T-helper 22 cell (primary cell): ENCODE measurements at places on chromosomes 12 and 14.

GRCh38 chr12:99372257-99372920 is 275.2 kb upstream of the GARIN6 start:
- DNase-seq, result no peak

GRCh38 chr14:48616931-48617330 is 941.5 kb upstream of the MDGA2 start:
- DNase-seq, result no peak

- DNase-seq, result no peak
Observed at GRCh38 chr12:111409403-111409779, 3.7 kb downstream of the SH2B3 start.

GRCh38 chr14:33511851-33512640 is 438.8 kb downstream of the EGLN3 start:
- DNase-seq, result no peak

DNA sequence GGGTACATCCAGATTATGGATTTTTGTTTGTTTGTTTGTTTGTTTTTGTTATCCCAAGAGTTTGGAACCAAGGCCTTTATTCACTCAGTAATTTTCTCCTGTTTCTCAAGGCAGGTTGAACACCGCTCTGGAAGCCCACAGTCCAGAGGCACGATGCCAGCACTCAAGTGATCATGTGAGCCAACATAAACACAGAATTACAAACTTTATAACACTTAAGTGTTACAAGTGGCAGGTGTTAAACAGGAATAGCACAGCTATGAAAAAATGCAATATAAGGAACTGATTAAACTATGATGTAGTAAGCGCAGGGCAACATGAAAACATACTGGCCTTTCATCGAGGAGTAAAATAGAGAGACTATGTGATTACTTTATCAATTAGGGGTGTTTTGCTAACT is 1885.8 kb upstream of the SEL1L start:
- DNase-seq, result no peak

DNA sequence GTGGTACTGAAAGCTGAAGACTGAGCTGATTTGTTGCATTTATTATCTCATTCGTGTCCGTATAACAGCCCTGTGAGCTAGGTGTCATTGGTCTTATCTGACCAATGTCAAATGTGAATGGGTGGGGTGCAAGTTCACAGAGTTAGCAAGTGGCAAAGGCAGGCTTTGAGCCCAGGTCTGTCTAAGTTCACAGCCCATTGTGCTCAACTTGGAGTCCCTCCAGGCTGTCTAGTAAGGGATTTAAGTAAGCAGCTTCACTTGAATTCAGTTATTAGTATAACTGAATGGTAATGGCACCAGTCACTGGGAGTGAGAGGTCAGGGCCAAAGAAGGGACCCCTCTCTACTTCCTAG is 8.5 kb downstream of the C1S start:
- DNase-seq, result no peak

DNA sequence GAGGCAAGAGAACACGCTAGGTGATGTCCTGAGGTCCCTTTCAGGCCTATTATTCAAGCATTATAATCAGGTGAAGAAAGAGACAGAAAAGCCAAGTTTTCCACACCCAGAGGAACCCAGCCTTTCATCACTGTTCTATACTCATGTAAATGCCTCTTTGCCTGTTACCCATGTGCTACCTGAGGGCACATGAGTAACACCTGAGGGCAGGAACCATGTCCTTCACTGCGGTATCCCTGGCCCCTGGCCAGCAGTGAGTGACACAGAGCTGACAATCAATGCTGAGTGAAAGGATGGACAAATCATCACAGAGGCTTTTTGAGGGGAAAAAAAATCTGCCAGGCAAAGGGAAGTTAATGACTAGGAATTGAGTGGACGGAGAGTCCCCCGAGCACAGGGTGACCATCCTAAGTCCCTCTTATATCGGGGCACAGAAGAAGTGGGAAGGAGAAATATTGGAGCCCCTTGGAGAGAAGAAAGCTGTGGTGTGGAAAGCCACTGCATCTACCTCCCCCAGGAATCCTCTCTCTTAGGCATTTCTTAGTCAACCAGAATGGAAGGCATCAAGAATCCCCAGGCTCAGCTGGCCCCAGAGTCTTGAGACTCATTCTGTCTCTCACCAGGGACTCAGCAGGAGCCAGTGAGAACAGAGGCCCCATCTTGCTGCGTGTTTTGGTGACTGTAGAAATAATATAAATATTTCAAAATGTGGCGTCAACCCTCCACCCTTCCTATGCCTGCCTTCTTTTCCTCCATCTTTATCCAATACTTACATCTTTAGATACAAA is 212.9 kb downstream of the DPF3 start:
- no peak for DNase-seq
